ENCODE measurements at places on chromosomes 2 and 18.

DNA sequence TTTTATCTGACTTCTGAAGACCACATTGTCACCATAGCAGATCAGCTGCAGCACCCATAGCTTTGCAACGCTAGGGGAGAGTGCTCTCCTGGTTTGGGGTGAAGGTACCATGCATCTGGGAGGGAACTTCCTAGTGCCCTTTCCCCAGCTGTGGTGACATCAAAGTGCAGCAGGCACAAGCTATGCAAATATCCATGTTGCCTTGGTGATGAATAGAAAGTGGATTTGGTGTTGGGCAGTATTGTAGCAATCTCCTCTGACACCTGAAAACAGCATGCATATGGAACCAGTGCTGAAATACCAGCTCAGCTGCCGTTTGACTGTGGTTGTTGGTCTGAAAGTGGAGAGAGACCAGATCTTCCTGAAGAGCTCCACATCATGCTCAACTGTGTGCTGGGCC, 37.1 kb downstream of the BCL2L11 start:
- no peak for DNase-seq

- DNase-seq: no peak
These were observed 132.9 kb upstream of the SH3BP4 start for GRCh38 chr2:234818937-234819336.

DNA sequence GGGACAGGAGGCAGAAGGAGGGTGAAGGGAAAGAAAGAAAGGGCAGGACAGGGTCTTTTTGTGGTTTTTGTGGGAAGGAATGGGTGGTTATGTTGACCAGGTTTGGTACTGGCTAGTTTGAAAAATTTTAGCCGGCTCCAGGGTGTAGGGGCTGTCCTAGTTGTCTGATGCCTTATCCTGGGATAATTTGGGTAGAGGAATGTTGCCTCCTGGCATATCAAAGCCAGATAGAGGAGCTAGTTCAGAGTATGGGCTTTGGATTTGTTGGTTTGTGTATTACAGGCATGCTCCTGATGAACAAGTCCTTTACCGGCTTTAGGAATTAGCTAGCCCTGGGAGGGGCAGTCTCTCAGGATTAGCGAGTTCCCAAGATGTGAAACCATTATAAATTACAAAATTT, 101.1 kb upstream of the LHCGR start:
- no peak for DNase-seq

GRCh38 chr18:28041366-28041765, 135.6 kb downstream of the CDH2 start:
- DNase-seq: no peak

DNA sequence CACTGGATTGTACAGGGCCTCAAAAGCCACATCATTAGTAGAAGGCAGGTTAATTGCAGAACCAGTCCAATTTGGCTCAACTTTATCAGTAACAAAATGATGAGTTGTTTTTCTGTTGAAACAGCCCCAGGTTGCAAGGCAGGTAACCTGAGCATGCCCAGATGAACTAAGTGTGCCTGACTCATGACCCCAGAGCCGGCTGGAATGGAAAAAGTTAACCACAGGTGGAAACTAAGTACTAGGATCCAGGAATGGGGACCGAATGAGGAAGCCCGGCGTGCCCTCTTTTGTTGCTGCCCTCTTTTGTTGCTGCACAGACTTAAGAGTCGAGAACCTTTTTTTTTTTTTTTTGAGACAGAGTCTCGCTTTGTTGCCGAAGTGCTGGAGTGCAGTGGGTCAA, 79.5 kb upstream of the YWHAQ start:
- DNase-seq: no peak

DNA sequence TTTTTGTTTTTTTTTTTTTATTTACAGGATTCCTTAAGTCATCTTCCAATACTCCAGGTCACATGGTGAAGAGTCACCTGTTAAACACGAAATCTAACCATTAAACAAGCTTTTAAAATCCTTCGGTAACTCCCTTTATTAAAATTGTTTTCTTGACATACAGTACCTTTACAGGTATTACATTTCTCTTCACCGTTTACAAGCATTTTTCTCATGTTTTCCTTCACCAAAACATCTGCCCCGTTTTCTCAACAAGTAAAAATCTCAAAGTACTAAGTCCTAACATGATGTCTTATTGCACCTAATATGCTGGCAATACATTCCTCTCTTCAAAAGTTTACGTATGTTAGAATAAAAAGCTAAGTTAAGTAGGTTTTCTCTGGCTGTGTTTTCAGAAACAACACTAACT, 1.1 kb downstream of the PUM2 start:
- DNase-seq: no peak

DNA sequence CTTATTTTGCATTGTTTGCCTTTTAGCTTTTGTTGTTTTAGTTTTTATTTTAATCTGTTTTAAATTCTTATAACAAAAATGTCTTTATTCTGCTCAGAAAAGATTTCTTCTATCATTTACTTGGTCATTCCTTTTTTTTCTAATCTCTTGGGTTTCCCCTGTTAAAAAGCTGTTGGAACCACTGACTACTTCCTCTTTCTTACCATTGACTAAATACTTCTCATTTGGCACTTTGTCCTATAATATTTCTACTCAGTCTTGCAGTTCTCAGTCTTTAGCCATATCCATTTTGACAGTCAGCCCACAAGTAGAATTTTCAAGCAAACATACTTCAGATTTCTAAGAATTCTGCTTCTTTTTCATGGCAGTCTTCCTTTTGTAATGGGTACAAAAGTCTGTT, 567.2 kb downstream of the SATB2 start:
- DNase-seq: no peak

GRCh38 chr2:234273887-234274584, 222.8 kb downstream of the ARL4C start:
- no peak for DNase-seq

DNA sequence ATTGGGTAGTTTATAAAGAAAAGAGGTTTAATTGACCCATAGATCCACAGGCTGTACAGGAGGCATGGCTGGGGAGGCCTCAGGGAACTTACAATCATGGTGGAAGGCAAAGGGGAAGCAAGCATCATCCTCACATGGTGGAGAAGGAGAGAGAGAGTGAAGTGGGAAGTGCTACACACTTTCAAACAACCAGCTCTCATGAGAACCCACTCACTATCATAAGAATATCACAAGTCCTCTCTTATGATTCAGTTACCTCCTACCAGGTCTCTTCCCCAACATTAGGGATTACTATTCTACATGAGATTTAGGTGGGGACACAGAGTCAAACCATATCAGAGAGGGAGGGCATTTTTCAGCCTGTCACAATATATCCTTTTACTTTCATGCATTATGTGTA, 22.7 kb upstream of the DOCK10 start:
- DNase-seq: no peak

GRCh38 chr18:32732165-32732564, 40.7 kb downstream of the KLHL14 start:
- DNase-seq: no peak

- no peak for DNase-seq
These were observed 377.1 kb upstream of the SLC39A10 start for GRCh38 chr2:195279840-195280427.

GRCh38 chr2:71779774-71780105, 326.4 kb downstream of the DYSF start:
- no peak for DNase-seq

DNA sequence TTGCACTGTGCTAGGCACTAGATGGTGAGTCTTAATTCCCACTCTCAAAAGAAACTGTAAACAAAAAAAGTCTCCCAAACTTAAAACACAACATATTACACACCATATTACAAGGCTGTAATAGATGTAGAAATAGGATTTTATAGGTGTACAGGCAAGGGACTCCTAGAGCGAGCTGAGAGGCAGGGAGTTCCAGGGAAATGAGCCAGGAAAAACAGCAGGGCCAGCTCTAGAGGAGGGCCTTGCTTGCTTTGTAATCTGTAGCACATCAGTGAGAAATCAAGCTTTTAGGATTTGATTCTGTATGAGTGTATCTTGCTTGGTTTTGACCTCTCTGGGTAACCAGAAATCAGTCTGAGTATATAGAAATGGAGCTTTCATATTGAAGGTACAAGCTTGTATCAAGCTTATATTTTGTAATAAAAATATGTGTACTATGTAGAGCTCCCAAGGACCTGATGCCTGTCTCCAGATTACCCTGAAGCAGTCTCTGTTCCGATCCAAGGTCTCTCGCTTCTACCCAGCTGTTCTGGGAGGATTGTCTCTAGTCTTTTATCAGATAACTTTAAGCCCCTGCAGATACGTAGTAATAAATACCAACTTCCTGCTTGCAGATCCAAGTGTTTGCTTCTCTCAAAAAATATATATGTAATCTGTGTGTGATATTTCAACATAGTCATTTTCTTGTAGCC, 73.0 kb downstream of the MYO1B start:
- peak; percentile 37 for DNase-seq

DNA sequence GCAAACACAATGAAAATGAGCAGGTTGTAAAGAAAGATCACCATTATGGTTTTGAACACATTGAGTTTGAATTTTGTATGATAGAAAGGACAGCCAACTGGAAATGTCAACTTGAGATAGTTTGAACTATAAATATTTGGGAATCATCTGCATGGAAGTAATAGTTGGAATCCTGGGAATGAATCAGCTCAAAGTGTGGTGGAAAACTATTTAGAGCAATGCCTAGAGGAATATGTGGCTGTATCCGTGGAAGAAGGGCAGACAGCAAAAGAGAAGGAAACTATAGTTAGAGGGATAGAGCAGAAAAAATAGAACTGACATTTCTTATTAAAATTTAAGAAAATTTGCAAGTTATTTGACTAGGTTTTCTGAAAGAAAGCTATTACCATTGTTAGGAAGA, 112.5 kb upstream of the OTX1 start:
- DNase-seq: no peak

GRCh38 chr18:44130376-44130942, 550.2 kb upstream of the SETBP1 start:
- peak; percentile 29 for DNase-seq

GRCh38 chr2:143720095-143720664, 591.0 kb downstream of the ARHGAP15 start:
- DNase-seq: no peak

DNA sequence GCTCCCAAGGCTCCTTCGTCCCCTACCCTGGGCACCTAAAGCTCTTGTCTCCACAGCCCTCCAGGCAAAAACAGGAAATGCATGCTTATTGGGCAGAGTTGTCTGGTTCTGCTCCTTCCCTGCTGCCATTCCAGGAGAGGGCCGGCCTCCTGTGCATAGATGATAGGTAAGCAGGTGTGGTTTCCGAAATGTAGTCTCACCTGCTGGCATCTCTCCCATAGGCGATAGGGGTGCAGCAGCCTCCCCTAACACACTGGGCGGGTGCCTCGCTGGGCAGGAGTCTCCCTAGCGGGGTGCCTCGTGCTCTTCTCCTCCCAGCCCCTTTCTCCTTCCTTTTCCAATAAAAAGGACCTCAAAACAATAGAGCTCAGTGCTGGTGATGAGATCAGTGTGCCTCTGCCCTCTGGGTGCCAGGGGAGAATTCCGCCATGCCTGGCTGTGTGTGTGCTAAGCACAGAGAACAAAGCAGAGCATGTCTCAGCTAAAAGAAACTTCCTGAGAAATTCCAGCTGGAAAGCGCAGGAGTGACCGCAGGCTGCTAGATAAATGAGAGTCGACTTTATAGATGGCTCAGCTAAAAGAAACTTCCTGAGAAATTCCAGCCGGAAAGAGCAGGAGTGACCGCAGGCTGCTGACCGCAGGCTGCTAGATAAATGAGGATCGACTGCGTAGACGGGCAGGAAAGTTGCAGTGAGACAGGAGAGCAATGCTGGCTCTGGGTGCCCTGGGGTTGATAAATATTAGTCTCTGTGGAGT, 11.3 kb upstream of the PXDN start:
- DNase-seq: peak; percentile 85

- DNase-seq: no peak
These were observed 3.9 kb upstream of the GALNT14 start for GRCh38 chr2:31142110-31142509.

GRCh38 chr2:216370961-216371712, 1.1 kb downstream of the MARCHF4 start:
- DNase-seq: no peak

- DNase-seq: no peak
These were observed 287.2 kb upstream of the FN1 start for GRCh38 chr2:215722986-215723630.

DNA sequence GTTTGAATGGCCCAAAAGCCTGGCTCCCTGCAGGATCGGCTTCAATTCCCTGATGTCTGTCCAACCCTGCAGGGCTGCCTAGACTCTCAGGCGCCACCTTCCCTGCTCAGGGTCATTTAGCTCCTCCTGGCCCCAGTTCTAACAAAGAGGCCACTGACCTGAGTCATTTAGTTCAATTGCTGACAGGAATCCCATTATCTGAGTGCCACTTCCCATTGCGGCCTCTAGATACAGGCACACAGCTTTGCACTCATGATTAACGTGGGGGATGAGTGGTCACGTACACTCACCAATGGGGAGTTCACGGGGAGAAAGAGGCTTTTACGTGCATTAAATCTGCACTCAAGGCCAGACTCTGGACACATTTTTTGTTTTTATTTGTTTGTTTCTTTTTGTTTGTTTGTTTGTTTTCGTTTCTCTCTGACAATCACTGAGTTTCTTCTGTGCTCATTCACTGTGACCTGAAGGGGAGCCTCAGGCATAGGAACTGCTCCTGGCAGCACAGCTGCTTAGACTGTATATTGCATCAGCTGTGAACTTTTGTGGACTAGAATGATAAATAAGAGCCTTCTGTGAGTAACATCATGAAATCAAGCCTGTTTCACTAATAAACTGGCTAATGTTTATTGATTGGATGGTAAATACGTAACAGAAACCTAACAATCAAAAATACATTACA, 118.9 kb upstream of the CTNNA2 start:
- DNase-seq: peak; percentile 27

- peak; percentile 31 for DNase-seq
These were observed 98.6 kb downstream of the IRS1 start for GRCh38 chr2:226701052-226701451.

- peak; percentile 91 for DNase-seq
These were observed 519.2 kb upstream of the SPHKAP start for GRCh38 chr2:228700638-228701037.

DNA sequence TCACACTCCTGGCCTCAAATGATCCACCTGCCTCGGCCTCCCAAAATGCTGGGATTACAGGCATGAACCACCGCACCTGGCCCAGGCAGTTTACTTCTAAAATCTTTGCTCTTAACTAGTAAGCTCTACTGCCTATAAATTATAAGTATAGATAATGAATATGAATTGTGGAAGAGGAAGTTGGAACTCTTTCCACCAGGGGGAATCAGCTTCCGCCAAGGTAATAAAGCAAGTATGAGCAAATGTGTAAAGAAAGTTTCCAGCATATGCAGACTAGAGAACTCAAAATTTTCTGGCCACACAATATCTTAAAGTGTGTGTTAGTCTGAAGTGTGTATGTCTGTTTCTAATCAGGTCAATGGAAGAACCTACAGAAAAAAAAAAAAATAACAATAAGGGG, 68.1 kb downstream of the RMDN2 start:
- no peak for DNase-seq

GRCh38 chr2:9228088-9228751, 21.6 kb downstream of the ASAP2 start:
- DNase-seq: peak; percentile 71

GRCh38 chr2:119338826-119339561, 27.6 kb downstream of the C2orf76 start:
- no peak for DNase-seq

GRCh38 chr2:134917360-134917865, 1.2 kb upstream of the CCNT2 start:
- no peak for DNase-seq
